ENCODE measurements at places on chromosomes 6 and 20.

DNA sequence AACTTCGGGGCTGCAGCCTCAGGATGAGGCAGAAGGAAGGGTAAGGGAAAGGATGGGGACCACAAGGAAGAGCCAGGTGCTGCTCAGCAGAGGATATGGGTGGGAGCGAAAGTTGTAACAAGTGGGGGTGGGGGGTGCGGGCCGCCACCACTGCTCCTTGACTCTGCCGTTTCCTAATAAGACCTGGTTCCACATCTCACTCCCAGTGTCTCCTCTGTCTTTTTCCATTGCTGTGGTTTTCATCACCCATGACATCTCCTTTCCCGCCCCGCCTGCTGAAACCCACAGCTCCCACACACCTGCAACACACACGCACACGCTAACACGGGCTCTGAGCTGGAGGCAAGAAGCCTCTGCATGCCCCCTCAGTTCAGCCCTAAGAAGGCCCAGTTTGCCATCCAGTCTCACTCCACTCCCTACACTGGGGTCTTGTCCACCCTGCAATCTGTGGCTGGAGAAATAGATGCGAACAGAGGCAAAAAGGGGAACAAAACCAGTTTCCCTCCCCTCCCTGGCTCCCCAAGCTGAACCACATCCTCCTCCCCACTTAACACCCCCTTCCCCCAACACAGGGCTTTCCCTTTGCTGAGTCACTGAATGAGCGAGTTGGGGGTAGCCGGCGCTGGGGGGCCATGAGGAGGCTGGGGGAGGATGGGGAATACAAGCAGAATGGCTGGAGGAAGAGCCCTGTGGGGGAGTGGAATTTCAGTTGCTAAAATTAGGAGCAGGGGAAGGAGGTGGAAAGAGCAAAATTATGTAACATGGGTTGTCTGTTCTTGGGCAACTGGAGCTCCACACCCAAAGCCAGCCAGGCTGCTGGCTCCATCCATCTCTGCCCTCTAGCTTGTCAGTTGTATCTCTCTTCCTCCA, 11.5 kb downstream of the NFKBIL1 start:
- peak; percentile 80 for DNase-seq

DNA sequence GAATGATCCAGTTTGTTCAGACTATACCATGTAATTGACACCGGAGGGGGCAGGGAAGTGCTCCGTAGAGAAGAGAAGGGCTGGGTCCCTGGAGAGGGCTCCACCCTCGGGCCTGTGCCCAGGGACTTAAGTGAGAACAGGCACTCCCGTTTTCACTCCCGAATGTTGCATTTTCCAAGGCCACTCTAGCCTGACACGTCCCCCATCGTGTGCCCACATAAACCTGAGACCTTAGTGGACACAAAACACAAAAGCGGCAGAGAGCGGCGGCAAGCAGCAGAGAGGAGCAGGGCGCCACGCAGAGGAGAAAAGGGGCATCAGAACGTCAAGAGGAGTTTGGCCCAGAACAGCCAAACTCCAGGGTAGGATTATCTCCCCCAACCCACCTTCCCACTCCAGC, 1405.1 kb downstream of the GRIK2 start:
- DNase-seq, result no peak

DNA sequence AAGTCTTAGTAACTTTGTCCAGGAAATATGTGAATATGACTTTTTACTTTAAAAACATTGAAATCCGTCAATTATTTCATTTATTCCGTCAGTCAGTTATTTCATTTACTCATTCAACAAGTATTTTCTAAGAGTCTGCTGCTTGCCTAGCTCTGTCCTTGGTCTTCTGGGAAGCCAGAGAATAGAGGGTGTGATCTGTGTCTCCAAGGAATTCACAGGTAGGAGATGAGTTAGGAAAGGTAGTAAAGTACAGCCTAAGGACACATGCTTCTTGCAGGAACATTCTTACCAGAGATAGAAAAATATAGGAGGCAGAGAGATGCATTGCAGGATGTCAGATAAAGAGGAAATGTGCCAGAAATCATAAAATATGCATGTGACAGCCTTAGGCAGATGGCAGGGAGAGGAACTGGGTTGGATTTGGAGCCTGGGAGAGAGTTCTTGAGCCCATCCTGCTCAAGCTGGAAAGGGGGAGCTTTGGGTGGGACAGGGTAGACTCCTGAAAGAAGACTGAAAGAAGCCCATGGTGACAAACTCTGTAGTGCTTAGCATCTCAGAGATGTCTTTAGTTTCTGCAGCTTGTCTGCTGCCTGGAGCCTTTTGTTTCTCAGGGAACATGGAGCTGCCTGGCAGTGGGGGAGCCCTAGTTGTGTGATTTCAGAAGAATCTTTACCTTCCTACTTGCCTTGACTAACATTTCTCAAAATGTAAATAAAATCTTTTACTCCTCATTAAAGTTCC, 3.5 kb downstream of the SH3BGRL2 start:
- DNase-seq, result no peak

- DNase-seq, result peak; percentile 27
Observed at GRCh38 chr20:64009811-64010387, 26.1 kb upstream of the C20orf204 start.

DNA sequence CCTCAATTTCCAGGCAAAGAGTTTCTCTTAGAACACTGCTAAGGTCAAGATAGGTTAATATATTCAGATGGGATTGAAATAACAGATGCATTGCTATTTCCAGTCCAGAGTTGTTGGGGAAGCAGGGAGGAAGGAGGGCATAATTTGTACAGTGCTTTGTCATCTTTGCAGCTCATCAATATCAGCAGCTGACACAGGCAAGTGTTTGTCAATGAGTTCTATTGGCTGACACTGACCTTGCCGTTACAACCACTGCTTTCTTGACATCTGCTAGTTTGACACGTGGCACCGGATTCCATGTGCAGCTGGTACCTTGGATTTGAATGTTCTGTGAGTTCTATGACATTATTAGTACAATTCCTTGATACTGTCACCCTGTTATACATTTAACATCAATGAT, 28.0 kb upstream of the MLIP start:
- no peak for DNase-seq

DNA sequence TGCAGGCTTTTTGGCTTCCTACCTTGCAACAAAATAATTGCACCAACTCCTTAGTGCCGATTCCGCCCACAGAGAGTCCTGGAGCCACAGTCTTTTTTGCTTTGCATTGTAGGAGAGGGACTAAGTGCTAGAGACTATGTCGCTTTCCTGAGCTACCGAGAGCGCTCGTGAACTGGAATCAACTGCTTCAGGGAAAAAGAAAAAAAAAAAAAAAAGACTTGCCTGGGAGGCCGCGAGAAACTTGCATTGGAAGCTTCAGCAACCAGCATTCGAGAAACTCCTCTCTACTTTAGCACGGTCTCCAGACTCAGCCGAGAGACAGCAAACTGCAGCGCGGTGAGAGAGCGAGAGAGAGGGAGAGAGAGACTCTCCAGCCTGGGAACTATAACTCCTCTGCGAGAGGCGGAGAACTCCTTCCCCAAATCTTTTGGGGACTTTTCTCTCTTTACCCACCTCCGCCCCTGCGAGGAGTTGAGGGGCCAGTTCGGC, 420 bp downstream of the SOX4 start:
- DNase-seq, result peak; percentile 32

- DNase-seq, result no peak
Observed at GRCh38 chr6:12313306-12313991, 23.3 kb downstream of the EDN1 start.

DNA sequence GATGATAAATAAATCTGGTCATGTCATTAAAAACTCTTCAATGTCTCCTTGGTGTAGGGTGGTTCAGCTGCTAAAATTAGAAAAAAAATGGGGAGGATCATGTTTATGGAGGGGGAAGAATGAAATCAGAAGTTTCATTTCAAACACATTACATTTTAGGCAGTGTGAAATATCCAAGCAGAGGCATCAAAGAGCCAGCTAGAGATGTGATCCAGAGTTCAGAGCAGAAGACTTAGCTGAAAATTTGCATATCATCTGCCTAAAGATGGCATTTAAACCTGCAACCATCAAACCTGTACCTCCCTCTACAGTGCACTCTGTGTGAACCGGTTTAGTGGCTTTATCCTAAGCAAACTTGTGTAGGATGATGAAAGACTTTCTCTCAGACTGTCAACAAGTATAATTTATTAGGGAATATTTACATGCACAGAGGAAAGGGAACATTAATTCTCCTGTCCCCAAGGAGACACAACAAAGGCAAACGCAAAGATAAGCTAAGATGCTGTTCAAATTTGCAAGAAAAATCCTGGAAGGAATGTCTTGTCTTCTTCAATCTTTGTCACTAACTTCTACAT, 84.8 kb upstream of the PLEKHG1 start:
- no peak for DNase-seq

GRCh38 chr6:84645563-84646266, 118.7 kb downstream of the TBX18 start:
- DNase-seq, result no peak

GRCh38 chr20:576156-576555, 32.6 kb upstream of the CSNK2A1 start:
- DNase-seq, result no peak

GRCh38 chr20:9627219-9627618, 112.8 kb downstream of the LAMP5 start:
- DNase-seq, result no peak

- DNase-seq, result no peak
Observed at GRCh38 chr6:21208796-21209186, 384.8 kb upstream of the SOX4 start.

DNA sequence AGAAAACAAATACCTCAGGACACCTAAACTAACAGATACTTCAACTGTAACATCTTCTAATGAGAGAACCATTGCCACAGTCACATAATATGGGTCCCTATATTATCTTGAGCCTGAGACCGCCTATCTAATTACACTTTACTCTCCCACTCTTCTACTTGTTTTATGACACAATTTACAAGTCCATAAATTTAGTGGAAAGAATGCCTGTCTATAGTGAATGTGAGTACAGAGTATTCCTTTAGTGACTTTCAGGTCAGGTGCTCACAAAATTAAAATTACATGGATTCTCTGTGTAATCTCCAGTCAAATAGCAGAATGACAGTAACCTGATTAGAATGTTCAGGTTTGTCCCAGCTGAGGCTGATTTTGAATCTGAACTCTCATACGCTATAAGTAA, 624.1 kb downstream of the PKHD1 start:
- no peak for DNase-seq

- no peak for DNase-seq
Observed at GRCh38 chr6:134826889-134827737, 122.8 kb downstream of the ALDH8A1 start.

DNA sequence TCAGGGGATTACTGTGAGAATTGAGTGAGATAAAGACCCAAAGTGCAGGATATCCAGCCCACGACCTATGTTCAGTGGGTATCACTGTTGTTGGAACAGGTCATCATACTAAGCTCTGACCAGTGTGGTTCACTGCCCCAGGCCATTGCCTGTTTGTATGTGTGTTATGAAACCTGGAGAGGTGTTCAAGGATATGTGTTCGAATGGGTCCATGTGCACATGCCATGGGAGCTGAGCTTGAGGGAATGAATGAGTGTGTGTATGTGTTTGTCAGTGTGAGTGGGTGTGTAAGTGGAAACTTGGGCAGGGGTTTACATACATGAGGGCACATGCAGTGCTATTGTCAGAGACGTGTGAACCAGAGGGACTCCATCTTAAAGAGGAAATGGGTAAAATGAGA, 17.7 kb upstream of the AHCY start:
- no peak for DNase-seq

GRCh38 chr20:61391812-61392520, 139.9 kb downstream of the CDH4 start:
- no peak for DNase-seq
